ENCODE measurements at places on chromosomes 6 and 20. TPM values are rescaled to one million over a fixed set of nuclear protein-coding genes. Genes with fewer than 3 reads are reported as not detected.

Gene FAM83D
- 1.7 TPM for total RNA-seq

DNA sequence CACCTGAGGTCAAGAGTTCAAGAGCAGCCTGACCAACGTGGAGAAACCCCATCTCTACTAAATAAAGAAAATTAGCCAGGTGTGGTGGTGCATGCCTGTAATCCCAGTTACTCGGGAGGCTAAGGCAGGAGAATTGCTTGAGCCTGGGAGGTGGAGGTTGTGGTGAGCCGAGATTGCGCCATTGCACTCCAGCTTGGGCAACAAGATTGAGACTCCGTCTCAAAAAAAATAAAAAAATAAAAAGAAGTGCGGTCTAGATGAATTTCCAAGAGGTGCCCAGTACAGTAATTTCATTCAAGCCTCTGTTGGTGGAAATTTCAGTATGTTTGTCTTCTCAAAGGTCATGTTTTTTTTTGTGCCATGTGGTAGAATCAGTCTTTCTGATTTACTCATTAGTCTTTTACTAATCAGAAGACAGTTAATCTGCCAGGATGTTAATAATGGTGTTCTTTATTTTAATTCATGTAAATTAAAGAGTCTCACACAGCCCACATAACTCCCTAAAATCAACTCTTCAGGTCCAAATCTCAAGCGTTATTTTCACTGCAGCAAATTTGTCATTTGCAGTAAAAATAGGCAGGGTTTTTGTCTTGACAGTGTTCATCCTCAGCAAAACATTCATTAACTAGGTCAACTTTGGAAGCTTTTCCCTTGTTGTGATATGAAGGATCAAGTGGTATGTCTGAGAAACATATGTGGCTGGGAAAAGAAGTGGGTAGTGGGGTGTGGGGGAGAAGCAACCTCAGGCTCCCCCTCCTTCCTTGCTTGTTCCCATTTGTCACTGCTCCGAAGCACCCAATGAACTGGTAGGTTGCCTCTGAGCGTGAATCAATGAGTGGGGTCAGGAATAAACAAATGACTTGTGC is 13.3 kb downstream of the TP53INP2 start:
- no peaks in the 10 kb centered on the region for H3K4me1 ChIP-seq
- no peaks in the 10 kb centered on the region for H3K27me3 ChIP-seq
- H3K27ac ChIP-seq, result no peak overlapping the region
- no peak overlapping the region for H3K4me3 ChIP-seq
- no peak for DNase-seq
- no peaks in the 10 kb centered on the region for H3K36me3 ChIP-seq

DNA sequence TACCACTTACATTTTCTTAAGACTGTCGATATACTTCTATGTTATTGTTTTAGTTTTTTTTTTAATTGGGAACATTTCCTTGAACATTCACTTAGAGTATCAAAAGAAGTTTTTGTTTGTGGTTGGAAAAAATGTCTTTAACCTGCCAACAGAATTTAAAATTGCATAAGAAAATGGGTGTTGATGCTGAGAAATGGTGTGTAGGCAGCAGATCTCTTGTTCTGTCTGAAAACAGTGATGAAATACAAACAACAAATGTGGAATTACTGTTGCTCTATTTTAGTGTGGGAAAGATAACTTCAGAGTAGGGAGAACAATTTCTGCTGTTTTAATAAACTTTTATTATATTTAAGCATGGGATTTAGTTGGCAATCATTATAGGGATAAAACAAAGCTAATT is 293.5 kb downstream of the CDKAL1 start:
- H3K4me3 ChIP-seq, result no peak overlapping the region
- DNase-seq, result no peak
- H3K27me3 ChIP-seq, result no peaks in the 10 kb centered on the region
- no peaks in the 10 kb centered on the region for H3K4me1 ChIP-seq
- H3K27ac ChIP-seq, result no peak overlapping the region

DNA sequence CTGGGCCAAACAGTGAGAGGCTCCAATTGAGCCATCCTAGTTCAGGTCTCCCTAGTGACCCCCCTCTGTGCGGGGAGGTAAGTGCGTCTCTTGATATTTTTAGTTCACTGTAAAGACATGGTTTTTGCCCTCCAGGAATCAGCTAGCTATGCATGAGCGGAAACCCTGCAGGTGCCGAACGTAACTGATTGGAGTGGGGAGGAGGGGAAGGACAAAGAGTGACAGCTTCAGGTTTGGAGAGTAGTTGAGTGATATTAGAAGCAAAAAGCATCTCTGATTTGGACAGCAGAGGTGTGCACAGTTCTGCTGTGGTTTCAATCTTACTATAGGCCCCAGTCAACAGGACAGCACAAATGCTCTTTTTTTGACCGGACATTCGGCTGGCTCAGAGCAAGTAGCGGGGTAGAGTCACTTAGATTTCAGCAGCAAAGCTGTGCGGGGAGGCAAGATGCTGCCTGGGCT is 31.8 kb downstream of the TBC1D7 start:
- H3K27ac ChIP-seq, result no peak overlapping the region
- no peak overlapping the region for H3K4me3 ChIP-seq
- H3K36me3 ChIP-seq, result no peaks in the 10 kb centered on the region
- peak; percentile 44 for DNase-seq
- H3K27me3 ChIP-seq, result no peaks in the 10 kb centered on the region
